T47D (cell line): ENCODE measurements at places on chromosomes 3 and 15.

DNA sequence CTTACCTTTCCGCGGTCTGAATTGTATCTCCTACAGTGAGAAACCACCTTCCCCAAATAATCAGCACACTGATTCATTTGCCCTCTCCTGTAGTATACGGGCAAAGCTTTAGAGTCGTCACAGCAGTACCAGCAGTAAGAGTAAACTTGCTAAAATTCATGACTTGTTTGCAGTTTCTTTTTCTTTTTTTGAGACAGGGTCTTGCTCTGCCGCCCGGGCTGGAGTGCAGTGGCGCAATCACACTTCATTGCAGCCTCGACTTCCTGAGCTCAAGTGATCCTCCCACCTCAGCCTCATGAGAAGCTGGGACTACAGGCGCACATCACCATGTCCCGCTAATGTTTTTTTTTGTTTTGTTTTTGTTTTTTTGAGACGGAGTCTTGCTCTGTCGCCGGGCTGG lies 11.9 kb downstream of the SCAMP5 start:
- DNase-seq: no peak

- DNase-seq: no peak
Measured at GRCh38 chr3:66033241-66034138, 5.2 kb downstream of the MAGI1 start.

DNA sequence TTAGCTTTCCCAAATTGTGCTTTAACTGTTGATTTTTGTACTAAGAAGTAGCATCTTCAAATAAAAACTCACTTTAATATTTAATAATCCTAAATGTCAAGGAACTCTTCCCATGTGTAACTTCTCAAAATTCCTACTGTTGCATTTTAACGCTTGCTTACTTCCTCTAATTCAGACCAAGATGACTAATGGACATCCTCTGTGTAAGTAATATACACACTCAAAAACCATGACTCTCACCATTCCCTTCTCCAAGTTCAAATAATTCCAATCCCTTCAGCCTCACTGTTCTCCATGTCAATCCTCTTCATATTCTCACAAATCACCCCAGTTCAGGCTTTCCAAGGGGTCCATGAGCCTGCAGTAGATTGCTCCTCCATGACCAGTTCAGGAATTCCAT lies 13.0 kb downstream of the MRPL46 start:
- DNase-seq: no peak

DNA sequence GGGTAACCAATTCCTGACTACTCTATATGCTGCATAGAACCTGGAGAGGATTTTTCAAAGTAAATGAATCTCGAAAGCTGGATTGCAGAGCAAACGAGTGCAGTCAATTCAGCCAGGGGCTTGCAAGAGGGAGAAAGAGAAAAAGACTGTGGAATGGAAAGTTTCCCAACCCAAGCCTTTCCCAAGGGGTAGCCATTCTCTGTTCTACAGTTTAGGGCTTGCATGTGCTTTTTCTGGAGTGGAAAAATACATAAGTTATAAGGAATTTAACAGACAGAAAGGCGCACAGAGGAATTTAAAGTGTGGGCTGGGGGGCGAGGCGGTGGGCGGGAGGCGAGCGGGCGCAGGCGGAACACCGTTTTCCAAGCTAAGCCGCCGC lies 511 bp upstream of the RARB start:
- DNase-seq: no peak

DNA sequence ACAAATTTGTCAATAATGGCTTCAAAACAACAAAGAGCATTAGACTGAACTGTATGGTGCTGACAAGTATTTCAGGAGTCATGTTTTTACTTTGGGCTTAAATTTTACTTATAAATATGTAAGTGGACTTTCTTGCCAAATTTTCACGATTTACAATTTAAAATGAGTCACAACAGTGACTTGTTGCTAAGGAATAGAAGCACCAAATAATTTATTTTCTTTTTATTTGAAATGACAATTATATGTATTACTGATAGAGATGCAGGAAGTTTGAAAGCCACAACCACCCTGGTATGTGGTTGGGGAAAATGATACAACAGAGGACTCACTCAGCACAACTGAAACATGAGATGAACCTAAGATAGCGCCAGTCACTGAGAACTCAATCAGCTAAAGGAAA lies 90.3 kb downstream of the FMN1 start:
- DNase-seq: no peak

GRCh38 chr3:112038863-112039262 lies 4.3 kb downstream of the TMPRSS7 start:
- DNase-seq: peak; percentile 8
